Uterus (tissue), 4 donors: ENCODE measurements at places on chromosomes 6 and 20. TPM values are rescaled to one million over a fixed set of nuclear protein-coding genes. Genes with fewer than 3 reads are reported as not detected.

Gene C6orf47
- 22.6 TPM for total RNA-seq

Gene ARG1
- 1.3 TPM for total RNA-seq

Gene OR2B6
- not detected for total RNA-seq

GRCh38 chr6:158840465-158840864 lies 21.3 kb upstream of the EZR start:
- no peaks in the 10 kb centered on the region for H3K27me3 ChIP-seq
- no peak for DNase-seq
- no peak overlapping the region for H3K27ac ChIP-seq
- no peaks in the 10 kb centered on the region for H3K4me1 ChIP-seq

DNA sequence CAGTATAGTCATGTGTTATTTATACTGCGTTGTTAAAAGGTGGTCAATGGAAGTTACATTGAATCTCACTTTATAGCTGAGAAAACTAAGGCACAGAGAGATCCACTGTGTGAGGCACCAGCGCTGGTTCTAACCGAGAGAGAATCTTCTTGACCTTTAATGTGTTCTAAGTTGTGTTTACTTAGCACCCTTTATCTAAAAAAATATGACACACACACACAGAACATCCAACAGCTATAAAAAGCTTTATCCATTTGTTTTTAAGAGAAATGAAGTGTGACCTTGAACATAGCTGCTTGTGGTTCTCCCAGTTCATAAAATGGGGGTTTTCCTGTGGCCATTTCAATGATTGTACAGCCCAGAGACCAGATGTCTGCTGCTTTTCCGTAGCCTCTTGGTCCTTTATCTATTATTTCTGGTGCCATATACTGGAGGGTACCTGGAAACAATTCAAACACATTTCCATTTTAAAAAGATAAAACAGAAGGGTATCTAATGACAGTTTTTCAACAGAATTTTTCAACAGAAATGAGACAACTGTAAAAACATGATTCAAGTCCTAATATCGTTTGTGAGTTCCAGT lies 54.8 kb upstream of the MAP7 start:
- no peaks in the 10 kb centered on the region for H3K36me3 ChIP-seq
- peak overlapping the region; percentile 31 for H3K27ac ChIP-seq
- DNase-seq: no peak
- peaks cover 8% of the 10 kb centered on the region for H3K4me1 ChIP-seq
- H3K27me3 ChIP-seq: no peaks in the 10 kb centered on the region
- H3K4me3 ChIP-seq: no peak overlapping the region

DNA sequence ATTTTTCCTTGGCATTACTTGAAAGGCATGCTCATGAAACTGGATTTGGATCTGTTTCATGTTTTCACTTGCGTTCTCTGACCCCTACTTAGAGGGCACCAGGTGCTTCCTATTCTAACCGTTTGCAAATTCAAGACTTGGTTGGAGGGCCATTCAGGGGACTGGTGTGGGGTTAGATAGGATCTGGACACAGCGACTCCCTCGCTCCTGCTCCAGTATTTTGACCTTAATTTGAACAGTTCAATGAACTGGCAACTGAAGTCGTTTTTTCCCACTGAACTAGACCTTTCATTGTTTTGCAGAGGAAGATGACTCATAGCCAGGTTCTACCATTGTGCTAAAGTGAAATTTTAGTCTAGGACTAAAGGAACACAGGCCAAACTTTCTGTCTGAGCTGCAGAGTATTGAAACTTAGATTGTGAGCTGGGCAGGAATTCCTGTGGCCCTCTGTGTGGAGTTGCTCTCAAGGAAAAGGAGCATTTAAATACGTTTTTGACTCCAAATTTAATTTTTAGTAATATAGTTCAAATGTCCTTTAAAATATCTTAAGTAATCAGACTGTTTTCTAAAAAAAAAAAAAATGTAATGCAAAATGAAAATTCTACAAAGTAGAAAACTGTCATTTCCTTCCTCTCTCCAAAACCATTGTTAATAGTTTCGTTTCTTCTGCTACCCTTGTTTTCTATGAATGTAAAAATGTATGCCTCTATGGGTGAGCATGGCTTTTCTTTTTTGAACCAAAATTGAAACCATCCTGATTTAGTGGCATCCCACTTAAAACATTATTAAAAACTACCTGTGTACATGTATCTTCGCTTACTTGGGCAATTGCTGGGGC lies 64.8 kb downstream of the UTRN start:
- H3K36me3 ChIP-seq: no peaks in the 10 kb centered on the region
- peak overlapping the region; percentile 66 for H3K27ac ChIP-seq
- DNase-seq: peak; percentile 84
- no peak overlapping the region for H3K4me3 ChIP-seq
- H3K4me1 ChIP-seq: peaks cover 12% of the 10 kb centered on the region

DNA sequence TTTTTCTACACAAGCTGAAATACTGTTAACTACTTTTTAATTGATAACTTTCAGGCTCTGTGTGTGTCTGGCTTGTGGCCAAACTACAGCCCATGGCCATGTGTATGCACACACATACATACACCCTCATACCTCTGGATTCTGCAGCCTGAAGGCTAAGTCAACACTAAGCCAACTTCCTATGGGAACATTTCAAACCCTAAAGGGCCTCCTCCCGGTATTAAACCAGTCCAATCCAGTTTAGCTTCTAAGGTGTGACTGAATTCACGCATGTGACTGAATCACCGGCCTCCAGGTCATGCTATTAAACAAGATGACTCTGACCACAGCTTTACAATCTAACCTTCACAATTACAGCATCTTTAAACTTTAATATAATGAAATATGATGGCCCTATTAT lies 20.7 kb upstream of the DST start:
- DNase-seq: no peak
- no peaks in the 10 kb centered on the region for H3K27me3 ChIP-seq

DNA sequence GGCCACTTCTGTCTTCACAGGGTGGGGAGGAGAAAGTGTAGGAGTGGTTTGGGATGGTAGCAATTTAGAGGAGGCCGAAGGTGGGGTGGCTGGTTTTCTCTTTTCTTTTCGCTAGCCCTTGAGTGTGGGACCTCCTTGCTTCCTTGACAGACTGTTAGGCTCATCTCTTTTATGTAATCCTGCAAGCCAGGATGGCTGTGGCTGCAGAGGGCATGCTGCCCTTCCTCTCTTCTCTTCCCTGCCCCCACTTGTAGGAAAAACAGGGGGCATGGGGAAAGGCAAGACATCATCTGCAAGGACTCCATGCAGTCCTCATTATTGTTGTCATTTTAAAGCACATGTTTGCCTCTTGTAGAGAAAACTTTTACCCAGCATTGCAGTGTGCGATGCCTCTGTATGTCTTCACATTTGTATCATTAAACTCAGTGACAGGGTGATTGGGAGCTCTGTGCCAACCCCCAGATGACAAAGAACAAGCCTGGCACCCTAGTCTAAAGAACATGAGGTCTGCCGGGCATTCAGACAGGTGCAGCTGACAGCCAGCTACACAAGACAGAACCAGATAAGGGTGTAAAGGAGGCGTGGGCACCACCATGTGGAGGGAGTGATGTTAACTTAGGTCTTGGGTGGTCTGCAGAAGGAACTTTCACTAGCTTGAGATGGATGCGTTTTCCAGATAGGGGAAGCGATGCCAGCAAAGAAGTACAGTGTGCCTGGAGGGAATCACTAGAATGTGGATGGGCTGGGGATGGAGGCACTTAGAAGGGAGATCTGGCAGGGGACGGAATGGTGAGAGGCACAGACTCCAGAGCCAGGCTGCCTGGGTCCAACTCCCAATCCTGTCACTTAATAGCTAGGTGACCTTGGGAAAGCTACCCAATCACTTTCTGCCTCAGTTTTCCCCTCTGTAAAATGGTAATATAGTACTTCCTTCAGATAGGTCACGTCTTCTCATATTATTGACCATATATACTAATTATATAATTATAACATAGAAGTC lies 207.6 kb downstream of the TBC1D7 start:
- DNase-seq: no peak
- no peaks in the 10 kb centered on the region for H3K27me3 ChIP-seq
- no peaks in the 10 kb centered on the region for H3K36me3 ChIP-seq
- H3K27ac ChIP-seq: no peak overlapping the region

DNA sequence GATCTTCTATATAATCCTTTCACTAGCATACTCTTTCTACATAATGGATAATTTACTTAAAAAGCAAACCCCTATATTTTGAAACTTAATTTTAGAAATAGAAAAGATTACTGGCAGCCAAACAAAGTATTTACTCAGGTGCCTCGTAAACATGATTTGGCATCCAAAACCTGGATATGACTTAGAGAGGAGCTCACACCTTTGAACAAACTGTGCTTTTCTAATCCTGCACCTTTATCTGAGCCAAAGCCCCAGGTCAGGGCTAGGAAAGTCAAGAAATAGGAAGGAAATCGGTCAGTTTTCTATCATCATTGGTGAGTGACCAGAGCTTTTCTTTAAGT lies 170.9 kb downstream of the PHF3 start:
- H3K27ac ChIP-seq: peak overlapping the region; percentile 31
- no peak for DNase-seq
- no peak overlapping the region for H3K4me3 ChIP-seq

DNA sequence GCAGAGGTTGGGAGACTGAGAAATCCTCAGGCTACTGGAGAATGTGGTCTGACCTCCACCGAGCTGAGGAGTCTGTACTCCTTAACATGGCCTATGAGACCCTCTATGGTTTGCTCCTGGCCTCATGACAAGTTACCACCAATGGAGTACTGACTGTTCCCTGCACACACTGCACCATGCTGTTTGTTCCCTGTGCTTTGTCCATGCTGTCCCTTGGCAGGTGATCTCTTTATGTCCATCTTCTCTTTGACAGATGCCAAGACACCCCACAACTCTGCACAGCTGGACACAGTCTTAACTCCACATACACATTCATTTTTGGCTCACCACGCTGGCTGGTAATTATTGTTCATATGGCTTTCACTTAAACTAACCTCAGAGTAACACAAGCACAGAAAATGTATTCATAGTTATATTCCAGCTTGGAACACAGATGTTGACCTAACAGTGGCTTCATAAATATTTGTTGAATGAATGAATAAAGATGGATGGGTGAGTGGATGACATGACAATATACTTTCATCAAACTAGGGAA lies 258.0 kb downstream of the ATXN1 start:
- no peaks in the 10 kb centered on the region for H3K36me3 ChIP-seq
- H3K4me1 ChIP-seq: peaks cover 19% of the 10 kb centered on the region
- no peak for DNase-seq
- no peak overlapping the region for H3K27ac ChIP-seq
- no peak overlapping the region for H3K4me3 ChIP-seq
- no peaks in the 10 kb centered on the region for H3K27me3 ChIP-seq

DNA sequence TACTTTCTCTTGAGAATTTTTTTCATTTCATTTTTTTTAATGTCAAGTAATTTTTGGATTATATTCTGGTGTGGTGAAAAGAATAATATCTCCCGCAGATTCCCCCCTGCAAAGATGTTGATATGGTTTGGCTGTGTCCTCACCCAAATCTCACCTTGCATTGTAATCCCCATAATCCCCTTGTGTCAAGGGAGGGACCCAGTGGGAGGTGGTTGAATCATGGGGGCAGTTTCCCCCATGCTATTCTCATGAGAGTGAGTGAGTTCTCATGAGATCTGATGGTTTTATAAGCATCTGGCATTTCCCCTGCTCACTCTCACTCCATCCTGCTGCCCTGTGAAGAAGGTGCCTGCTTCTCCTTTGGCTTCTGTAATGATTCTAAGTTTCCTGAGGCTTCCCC lies 58.7 kb upstream of the PMEPA1 start:
- H3K4me3 ChIP-seq: no peak overlapping the region
- H3K4me1 ChIP-seq: no peaks in the 10 kb centered on the region
- no peaks in the 10 kb centered on the region for H3K27me3 ChIP-seq
- H3K36me3 ChIP-seq: no peaks in the 10 kb centered on the region
- no peak overlapping the region for H3K27ac ChIP-seq

DNA sequence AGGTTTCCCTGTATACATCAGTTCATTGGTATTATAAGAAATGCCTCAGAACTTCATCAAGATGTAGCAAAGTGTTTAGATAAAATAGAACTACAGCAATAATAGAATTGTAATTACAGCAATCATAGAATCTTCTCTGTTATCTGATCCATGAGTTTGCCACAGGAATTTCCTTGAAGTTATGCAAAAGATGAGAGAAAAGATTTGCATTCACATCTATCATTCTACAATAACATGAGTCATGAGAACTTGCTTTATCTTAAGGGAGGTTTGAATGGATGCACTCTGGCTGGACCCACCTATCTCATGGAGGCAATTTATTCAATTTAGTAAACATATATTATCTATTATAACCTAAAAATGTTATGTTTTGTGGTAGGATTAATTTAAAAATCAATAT lies 329.8 kb upstream of the EPHA7 start:
- H3K27ac ChIP-seq: no peak overlapping the region
- DNase-seq: no peak
- H3K4me3 ChIP-seq: no peak overlapping the region
- peaks cover 2% of the 10 kb centered on the region for H3K36me3 ChIP-seq
